NCI-H1092 (cell line): ENCODE measurements at places on chromosomes 6 and 20.

DNA sequence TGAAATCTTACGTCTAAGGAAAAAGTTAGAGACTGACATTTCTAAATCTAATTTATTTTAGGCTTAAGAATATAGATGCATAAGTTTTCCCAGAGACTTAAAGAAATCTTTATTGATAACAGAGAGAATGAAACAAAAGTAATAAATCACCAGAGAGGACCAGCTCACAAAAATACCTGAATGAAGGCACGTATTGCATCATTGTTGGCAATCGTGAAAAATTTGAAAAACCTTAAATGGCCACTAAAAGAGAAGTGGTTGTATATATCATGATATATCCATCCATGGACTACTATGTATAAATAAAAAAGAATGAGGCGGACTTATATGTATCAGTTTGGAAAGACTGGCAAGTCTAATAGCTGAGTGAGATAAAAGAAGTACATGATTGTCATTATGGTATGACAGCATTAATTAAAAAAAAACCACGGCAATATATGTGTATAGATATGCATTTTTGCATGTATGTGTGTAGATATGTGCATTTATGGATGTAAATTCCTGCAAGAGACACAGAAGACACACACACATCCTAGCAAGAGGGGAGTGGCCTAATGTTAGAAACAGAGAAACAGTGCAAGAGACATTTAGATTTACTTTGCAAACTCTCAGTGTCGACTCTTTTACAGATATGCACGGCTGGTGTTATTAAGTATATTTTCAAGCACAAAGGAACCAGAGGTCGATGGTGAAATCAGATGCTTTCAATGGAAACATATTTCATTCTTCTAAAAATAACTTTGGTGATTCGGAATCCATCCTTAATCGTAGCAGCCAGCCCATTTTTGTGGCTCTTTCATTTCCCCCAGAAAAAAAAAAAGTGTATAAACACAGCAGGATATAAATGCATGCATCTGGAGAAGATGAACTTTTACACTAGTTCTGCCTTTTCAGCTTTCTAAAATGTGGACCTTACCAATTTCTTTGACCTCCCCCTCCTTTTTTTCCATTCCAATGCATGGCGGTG is 156.1 kb upstream of the SALL4 start:
- DNase-seq = no peak

DNA sequence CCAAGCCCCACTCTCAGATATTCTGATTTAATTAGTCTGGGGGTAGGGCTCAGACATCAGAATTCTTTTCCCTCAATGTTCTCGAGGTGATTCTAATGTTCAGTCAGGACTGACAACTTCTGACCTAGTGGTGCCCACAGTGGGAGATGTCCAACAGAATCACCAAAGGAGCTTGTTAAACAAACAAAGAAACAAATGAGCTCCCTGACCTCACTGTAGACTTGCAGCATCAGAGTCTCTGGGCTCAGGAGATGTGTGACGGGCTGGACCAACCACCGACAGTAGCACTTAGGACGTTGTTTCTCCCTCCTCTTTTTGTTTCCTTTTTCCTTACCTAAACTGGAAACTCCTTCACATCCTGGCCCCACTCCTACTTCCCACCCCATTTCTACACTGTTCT is 49.3 kb downstream of the CLIC5 start:
- DNase-seq = no peak

- DNase-seq = no peak
Observed at GRCh38 chr20:33017542-33017941, 10.0 kb downstream of the BPIFB2 start.

- no peak for DNase-seq
Observed at GRCh38 chr6:164129218-164129617, 714.7 kb downstream of the QKI start.
